ENCODE measurements at places on chromosomes 6 and 20.
A peak's percentile ranks its signal among the peaks of the same experiment; 100 is the strongest.

DNA sequence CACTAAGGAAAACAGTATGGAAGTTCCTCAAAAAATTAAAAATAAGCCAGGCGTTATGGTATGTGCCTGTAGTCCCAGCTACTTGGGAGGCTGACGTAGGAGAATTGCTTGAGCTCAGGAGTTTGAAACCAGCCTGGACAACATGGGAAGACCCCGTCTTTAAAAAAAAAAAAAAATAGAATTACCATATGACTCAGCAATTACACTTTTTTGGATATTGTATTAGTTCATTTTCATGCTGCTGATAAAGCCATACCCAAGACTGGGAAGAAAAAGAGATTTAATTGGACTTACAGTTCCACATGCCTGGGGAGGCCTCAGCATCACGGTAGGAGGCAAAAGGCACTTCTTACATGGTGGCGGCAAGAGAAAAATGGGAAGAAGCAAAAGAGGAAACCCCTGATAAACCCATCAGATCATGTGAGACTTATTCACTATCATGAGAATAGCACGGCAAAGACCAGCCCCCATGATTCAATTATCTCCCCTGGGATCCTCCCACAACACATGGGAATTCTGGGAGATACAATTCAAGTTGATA lies 10.8 kb upstream of the SMIM29 start:
- peak; percentile 35 for DNase-seq

DNA sequence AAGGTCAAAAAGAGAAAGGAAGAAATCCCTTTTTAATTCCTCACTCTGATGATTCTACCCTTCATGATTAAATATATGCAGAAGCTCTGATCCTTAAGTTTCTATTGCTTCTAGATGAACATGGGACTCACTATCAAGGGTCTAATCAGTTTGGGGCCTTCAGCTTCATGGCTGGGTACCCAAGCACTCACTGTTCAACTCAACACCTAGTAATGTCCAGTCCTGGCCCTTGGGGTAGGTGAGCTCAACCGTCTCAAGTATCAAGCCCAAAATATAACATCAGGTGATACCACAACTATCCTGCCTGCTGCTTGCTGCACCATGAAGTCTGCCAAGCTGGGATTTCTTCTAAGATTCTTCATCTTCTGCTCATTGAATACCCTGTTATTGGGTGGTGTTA lies at the start of gene SPINT4:
SPINT4 (plus strand) TSS at position 301 of the 400 bp plus-strand sequence; CDS start at position 322, 21 bp downstream.
- no peak for DNase-seq

DNA sequence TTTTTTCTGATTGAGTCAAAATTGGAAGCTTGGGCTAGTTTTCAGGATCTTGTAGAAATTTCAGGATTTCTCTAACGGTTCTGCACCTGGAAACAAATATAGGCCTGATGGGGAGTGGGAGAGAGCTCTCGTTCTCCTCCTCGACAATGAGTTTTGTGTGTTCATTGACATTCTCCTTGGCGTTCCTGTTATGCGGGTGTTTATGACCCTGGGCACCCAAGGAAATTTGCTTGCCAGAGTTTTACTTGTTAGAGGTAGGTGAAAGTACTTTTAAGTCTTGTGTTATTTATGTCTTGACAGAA lies 2.2 kb downstream of the ASXL1 start:
- no peak for DNase-seq

GRCh38 chr6:47135772-47136171 lies 93.6 kb upstream of the ADGRF1 start:
- DNase-seq = peak; percentile 68

All from suppressor macrophage treated with lipopolysaccharide for 1 hour (primary cell).